ENCODE measurements at places on chromosomes 16 and 17.

GRCh38 chr17:75088465-75089417 is 987 bp downstream of the SLC16A5 start:
- DNase-seq: peak; percentile 51
- H3K4me3 ChIP-seq: peak overlapping the region; percentile 93
- H3K4me1 ChIP-seq: peaks cover 84% of the 10 kb centered on the region
- no peaks in the 10 kb centered on the region for H3K27me3 ChIP-seq

DNA sequence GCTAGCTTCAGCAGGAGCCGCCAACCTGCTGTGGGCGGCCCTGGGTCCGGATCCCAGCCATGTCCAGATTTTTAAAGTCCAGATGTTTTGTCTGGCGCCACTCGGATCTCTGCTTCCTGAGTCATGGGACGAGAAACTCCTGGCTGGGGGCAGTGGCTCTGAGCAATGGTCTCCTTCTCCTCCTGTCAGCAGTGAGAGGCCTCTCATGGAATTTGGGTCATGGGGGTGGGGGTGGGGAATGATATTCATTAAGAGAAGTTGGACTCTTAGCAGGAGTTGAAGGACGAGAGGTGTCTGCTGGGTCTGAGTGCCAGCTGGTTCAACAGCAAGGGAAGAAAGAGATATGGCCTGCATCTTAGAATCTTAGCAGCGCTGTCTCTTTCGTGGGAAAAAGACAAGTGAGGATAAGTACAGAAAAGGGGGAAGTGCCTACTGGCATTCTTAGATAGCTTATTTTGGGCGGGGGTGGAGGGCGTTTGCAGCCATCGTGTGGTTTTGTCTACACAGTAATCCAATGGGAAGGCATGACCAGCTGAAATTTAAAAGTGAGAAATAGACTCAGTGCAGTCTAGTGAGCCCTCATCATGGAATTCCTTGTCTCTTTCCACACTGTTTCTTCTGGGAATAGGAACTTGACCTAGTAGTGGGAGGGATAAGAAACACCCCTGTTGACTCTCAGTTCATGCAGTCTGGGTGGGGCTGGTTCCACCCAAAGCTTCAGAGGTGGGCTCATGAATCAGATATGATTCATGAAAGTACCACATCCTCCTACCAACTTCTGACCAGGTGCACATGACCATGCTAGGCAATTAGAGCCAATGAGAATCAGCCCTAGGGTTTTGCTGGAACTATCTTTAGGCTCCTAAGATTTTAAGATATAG is 80.5 kb downstream of the MYH13 start:
- H3K27me3 ChIP-seq: no peaks in the 10 kb centered on the region
- H3K4me3 ChIP-seq: no peak overlapping the region
- H3K4me1 ChIP-seq: no peaks in the 10 kb centered on the region
- no peaks in the 10 kb centered on the region for H3K36me3 ChIP-seq
- DNase-seq: no peak

- no peaks in the 10 kb centered on the region for H3K27me3 ChIP-seq
- no peaks in the 10 kb centered on the region for H3K4me1 ChIP-seq
- H3K4me3 ChIP-seq: no peak overlapping the region
Observed at GRCh38 chr16:51697454-51697853, 546.4 kb upstream of the SALL1 start.

DNA sequence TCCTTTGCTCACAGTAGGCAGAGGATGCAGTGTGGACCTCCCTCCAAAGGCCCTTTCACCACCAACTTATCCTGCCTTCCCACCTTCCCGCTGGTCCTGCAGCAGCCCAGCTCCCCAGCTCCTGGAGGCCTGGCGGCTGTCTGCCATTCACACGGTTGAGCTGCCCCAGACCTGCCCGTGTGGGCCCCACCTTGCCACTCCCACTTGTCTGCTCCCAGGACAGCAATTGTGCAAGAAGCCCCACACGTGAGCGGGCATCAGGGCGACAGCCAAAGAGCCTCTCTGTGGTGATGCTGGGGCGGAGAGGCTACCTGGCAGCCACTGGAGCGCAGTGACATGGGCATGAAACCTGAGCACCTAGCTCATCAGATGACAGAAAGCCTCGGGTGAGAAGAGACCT is 248.6 kb upstream of the MAF start:
- H3K27ac ChIP-seq: no peak overlapping the region
- H3K27me3 ChIP-seq: peaks cover 37% of the 10 kb centered on the region
- H3K36me3 ChIP-seq: no peaks in the 10 kb centered on the region
- DNase-seq: no peak
- H3K4me1 ChIP-seq: no peaks in the 10 kb centered on the region
- H3K4me3 ChIP-seq: no peak overlapping the region

DNA sequence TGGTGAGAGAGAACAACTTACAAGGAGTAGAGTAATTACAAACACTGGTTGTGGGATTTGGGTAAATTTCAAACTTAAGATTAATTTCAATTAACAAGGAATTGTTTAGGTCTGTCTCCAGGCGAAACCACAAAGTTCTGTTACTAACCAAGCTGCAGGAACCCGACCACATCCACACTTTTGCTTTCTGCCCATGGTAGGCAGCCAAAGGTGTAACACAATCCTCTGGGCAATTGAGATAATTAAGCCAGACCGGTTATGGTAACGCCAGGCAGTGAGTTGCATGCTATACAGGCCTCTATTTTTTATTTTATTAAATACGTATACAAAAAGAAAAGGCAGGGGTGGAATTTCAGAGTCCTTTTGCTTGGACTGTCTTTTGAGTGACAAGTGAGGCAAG is 12.0 kb downstream of the KCNJ2 start:
- no peak overlapping the region for H3K27ac ChIP-seq
- H3K27me3 ChIP-seq: no peaks in the 10 kb centered on the region
- no peak overlapping the region for H3K4me3 ChIP-seq
- 0 out of 2 replicates have a peak, but pooled peaks cover 10% of the 10 kb centered on the region for H3K4me1 ChIP-seq

DNA sequence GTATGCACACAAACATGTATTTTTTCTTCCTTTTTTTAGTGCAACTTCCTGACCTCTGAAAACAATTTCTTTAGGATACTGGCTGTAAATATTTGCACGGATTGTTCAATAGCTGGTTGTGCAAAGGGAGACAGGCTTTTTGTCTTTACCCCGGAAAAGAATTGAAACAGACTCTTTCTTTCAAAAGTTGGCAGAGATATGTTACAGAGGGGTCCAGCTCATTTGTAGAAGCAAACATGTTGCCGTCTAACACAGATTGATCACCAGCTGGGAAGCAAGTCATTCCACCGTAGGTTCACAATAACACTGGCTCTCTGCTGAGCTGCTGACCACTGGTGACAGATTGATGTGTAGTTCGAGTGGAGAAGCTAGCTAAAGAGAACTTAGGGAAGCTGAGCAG is 130.9 kb downstream of the STX8 start:
- H3K27me3 ChIP-seq: no peaks in the 10 kb centered on the region
- H3K36me3 ChIP-seq: no peaks in the 10 kb centered on the region

- 0 out of 2 replicates have a peak, but pooled peaks cover 8% of the 10 kb centered on the region for H3K4me1 ChIP-seq
- no peaks in the 10 kb centered on the region for H3K36me3 ChIP-seq
- no peaks in the 10 kb centered on the region for H3K27me3 ChIP-seq
- H3K27ac ChIP-seq: no peak overlapping the region
- H3K4me3 ChIP-seq: no peak overlapping the region
- DNase-seq: no peak
Observed at GRCh38 chr17:66379544-66379943, 77.1 kb downstream of the PRKCA start.

DNA sequence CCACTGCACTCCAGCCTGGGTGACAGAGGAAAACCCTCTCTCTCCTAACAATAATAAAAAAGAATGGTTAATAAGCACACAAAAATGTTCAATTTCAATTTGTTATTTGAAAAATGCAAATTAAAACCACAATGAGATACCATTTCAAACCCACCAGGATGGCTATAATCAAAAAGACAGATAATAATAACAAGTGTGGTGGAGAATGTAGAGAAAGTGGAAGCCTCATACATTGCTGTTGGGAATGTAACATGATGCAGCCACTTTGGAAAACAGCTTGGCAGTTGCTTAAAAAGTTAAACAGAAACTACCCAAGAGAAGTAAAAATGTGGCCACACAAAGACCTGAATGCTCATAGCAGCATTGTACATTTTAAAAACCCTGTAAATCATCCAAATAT is 51.8 kb upstream of the MAP3K14 start:
- peak overlapping the region; percentile 99 for H3K27ac ChIP-seq
- no peak overlapping the region for H3K4me3 ChIP-seq
- H3K27me3 ChIP-seq: no peaks in the 10 kb centered on the region
- no peaks in the 10 kb centered on the region for H3K36me3 ChIP-seq

GRCh38 chr17:10653987-10654386 is 3.1 kb downstream of the MYH3 start:
- no peak for DNase-seq
- no peak overlapping the region for H3K4me3 ChIP-seq
- no peak overlapping the region for H3K27ac ChIP-seq
- H3K27me3 ChIP-seq: peaks cover 46% of the 10 kb centered on the region
- H3K36me3 ChIP-seq: no peaks in the 10 kb centered on the region
- H3K4me1 ChIP-seq: no peaks in the 10 kb centered on the region

Measured in PC-9 (cell line).